AG09319 (cell line): ENCODE measurements at places on chromosomes 16 and 17.

- DNase-seq: no peak
Measured at GRCh38 chr17:45686250-45686649, 97.9 kb upstream of the CRHR1 start.

- no peak for DNase-seq
Measured at GRCh38 chr17:77959926-77960521, 1.5 kb downstream of the TNRC6C start.

GRCh38 chr17:77163001-77163400 lies 22.2 kb downstream of the SEC14L1 start:
- no peak for DNase-seq

GRCh38 chr16:3866703-3867431 lies 13.6 kb downstream of the CREBBP start:
- DNase-seq: no peak

DNA sequence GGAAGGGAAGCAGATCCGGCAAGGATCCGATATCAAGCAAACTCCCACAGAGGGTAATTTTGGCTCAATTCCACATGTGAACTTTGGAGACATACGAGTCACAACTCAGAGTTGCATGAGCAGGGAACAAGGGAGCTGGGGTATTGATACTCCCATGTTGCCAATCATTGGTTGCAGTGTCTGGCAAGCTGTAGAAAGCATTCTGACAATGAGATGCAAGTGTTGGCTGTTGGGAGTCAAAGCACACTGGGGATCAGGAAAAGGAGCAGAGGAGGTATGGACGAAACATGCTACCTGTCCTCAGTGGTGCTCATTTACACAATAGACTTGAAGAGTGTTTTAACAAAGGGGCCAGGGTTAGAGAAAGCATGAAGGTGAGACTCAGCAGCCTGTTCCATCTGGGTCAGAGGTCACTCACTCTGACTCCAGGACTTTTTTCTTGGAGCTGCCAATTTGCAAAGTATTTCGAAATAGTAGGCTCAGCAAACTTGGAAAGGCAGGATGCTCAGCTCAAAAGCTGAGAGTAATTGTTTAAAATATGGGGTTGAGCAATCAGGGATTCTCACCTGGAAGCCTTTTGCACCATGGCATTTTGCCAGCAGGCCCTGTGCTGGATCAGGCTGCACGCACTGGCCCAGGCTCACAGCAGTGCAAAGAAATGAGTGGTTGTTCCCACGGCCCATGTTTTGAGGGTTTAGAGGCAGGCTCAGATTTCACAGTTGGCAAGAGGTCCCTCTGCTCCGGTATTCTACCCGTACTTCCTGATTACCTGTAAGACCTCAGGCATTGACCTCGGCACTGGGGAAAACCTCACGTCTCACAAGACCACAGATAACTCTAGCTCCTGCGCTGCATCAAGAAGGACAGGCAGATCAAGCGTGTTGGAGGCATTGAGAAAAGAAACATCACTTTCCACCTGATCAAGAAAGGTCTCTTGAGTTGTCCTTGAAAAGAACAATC lies 17.6 kb upstream of the NKD1 start:
- no peak for DNase-seq

- DNase-seq: no peak
Measured at GRCh38 chr17:83135692-83136091, 56.3 kb downstream of the METRNL start.

GRCh38 chr17:54524501-54524900 lies 376.2 kb upstream of the TOM1L1 start:
- no peak for DNase-seq

- no peak for DNase-seq
Measured at GRCh38 chr17:76405967-76406647, 21.7 kb downstream of the SPHK1 start.

- DNase-seq: no peak
Measured at GRCh38 chr16:86042393-86042792, 143.4 kb downstream of the IRF8 start.

GRCh38 chr16:81782236-81782635 lies 3.1 kb downstream of the PLCG2 start:
- DNase-seq: no peak

DNA sequence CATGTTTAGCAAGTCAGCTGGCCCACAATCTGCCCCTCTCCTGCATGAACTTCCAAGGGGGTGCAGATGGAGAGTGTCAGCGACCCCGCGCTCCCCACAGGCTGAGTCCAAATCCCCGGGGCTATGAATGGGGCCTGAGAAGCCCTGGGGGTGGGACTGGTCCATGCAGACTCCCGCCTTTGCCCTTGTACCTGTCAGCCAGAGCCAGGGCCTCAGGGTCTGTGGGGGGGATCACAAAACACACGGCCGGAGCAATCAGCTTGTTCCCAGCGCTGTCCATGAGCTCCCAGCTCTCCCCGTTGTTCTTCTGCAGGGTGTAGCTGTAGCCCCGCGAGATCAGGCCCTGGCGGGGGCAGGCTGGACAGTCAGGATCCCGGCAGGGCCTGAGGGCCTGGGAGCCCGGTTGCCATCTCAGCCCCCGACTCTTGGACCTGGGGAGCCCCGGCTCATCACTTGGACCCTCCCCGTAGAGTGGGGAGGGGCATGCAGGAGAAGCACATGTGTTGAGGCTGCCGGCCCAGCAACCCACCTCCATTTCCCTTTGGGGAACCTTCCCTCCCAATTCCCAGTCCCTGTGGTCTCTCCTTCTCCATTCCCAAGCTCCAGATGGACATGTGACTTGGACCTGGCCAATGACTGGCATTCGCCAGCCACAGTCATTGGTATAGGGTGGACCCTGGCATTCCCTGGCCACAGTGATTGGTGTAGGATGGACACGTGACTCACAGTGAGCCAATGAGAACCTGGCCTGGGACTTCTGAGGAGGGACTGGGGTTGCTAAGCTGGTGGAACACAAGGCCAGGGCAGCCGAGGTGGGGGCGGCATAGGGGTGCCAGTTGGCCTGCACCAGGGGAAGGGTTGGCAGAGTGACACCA lies 42.4 kb downstream of the PPL start:
- no peak for DNase-seq

- no peak for DNase-seq
Measured at GRCh38 chr16:318628-319027, 33.9 kb downstream of the AXIN1 start.

GRCh38 chr16:23534868-23535860 lies 22.0 kb downstream of the EARS2 start:
- no peak for DNase-seq

GRCh38 chr17:46942441-46943217 lies 19.7 kb downstream of the GOSR2 start:
- peak; percentile 38 for DNase-seq

DNA sequence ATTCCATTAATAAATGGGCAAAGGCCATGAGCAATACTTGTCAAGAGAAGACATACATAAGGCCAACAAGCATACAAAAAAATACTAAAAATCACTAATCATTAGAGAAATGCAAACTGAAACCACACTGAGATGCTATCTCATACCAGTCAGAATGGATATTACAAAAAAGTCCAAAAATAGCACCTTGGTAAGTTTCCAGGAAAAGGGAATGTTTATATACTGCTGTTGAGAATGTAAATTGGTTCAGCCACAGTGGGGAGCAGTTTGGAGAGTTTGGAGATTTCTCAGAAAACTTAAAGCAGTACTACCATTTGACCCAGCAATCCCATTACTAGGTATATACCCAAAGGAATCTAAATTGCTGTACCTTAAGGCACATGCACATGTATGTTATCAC lies 467.7 kb downstream of the CDH11 start:
- peak; percentile 7 for DNase-seq

DNA sequence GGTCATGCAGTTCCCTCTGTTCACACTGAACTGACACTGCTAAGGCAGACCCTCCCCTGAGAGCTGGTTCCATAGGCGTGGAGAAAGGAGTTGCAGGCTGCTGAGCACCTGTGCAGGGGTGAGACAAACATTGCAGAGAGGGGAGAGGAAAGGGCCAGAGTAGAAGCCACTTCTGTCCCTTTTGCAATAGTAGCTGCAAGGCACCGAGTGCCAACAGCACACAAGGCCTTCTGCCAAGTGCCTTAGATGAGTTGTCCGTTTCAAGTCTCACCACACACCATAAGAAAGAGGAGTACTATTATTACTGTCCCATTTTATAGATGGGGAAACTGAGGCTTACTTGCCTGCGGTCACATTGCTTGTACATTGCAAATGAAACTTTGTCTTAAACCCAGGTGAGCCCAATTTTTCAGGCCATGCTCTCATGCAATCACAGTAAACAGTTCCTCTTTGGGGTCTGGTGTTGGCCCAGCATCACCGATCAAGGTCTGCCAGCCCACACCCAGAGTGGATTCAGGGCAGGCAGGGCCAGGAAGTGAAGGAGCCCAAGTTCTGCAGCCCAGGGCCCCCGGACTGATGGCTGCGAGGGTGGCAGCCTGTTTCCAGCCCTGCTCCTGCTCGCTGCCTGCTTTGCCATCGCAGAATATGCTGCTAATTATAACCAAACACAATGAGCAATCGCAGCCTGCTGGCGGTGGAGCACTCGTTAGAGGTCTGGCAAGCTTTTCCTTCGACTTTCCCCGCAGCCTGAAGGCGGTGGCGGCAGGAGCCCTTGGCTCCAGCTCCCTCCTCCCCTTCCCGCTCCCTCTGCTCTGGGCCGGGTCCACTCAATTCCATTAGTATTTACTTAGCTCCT lies 36.8 kb upstream of the DYNLL2 start:
- DNase-seq: no peak

DNA sequence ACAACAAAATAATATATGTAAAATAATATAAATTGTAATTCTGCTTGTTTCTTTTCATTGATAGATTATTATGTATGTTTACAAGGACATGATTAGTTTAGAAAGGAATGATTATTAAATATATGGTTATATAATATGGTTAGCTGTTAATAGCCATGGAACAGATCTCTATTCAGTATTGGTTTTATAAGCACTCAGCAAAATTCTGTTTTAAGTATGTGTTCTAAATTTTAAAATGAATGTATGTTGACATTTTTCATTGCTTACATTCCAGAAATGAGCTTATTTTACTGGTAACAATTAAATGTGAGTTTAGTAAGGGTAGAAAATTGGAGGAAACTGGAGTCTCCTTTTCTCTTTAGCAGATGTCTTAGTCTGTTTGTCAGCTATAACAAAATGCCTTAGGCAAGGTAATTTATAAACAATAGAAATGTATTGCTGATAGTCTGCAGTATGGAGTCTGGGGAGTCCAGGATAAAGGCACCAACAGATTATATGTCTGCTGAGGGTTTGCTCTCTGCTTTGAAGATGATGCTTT lies 45.4 kb downstream of the NFAT5 start:
- no peak for DNase-seq

- no peak for DNase-seq
Measured at GRCh38 chr16:9205661-9206060, 114.2 kb downstream of the HAPSTR1 start.

- DNase-seq: peak; percentile 40
Measured at GRCh38 chr17:56096026-56096810, 57.1 kb upstream of the ANKFN1 start.

DNA sequence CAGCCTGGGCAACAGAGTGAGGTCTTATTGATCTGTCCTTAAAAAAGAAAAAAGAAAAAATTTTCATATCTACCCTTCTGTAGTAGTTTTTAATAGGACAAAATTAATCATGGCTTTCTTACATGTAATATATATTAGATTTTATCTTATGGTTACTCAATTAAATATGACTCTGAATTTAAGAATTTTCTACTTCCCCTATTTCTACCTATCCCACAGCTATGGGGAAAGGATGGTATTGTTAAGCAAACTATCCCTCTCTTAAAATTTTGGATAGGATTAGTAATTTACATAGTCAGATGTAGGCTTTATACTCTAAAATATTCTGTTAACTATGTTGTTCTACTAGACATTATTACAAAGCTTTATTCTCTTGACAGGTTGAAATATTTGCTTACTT lies 62.5 kb downstream of the NQO1 start:
- DNase-seq: no peak

GRCh38 chr17:59329176-59330052 lies 2.0 kb upstream of the YPEL2 start:
- DNase-seq: peak; percentile 53

GRCh38 chr17:64017381-64017980 lies 3.0 kb downstream of the ICAM2 start:
- no peak for DNase-seq

DNA sequence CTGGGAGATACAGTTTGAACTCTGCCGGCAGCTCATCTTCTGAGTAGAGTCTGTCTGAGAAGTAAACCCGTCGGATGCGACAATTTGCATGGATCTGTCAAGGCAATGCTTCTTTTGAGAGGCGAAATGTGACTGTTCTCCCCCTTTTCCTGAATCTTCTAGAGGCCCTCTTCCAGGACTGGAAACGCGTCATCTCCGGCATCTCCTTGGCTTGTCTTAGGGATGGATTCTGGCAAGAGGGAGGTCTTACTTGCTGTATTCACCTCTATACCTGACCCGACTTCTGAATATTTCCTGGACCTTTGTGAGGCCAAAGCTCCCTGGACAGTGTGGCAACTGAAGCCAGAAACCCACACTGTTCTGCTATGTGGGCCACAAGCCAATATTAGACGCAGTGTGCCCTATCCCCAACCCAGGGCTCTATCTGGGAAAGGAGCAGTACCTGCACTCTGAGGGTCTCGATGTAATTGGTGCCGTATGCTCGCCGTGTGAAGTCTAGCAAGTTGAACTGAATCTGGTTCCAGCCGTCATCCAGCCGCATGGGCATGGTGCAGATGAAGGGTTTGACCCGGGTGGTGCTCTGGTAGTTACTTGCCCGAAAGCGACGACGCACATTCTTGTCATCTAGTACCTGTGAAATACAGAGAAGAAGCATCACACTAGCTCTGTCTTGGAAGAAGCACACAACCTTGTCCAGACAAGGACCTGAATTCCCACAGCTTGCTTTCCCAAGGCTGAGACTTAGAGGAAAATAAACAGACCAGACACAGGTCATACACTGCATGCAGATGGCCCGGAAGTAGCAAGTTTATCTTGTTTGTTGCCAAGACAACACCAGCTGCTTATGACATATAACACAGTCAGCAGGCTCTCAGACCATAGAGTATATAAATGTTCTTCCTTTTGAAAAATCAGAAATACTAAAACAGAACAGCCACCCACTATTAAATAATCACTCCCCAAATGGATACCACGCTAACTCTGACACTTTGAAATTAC lies 14.1 kb downstream of the CFAP20 start:
- DNase-seq: no peak

DNA sequence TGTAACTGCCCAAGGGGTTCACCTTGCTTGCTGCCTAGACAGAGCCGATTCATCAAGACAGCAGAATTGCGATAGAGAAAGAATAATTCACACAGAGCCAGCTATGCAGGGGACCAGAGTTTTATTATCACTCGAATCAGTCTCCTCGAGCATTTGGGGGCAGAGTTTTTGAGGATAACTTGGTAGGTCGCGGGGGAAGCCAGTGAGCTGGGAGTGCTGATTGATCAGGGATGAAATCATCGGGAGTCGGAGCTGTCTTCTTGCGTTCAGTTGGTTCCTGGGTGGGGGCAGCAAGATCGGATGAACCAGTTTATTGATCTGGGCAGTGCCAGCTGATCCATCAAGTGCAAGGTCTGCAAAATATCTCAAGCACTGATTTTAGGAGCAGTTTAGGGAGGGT lies 9.1 kb downstream of the ITGAM start:
- DNase-seq: no peak
